Activated CD4-positive, alpha-beta T cell treated with anti-CD3 and anti-CD28 coated beads, Interleukin-2, amount 10 ng/mL, durations not matched to agents 24 days and 14 days (primary cell): ENCODE measurements at places on chromosomes 6 and 20. TPM values are rescaled to one million over a fixed set of nuclear protein-coding genes. Genes with fewer than 3 reads are reported as not detected.

Gene PGBD1
- 1.8 and 2.5 TPM in 2 replicates for total RNA-seq

Gene HSF2
- 15.3 and 16.1 TPM in 2 replicates for total RNA-seq

Gene TSBP1
- not detected in 2 replicates for total RNA-seq

- H3K27ac ChIP-seq, result no peak overlapping the region
- no peak for DNase-seq
- no peaks in the 10 kb centered on the region for H3K27me3 ChIP-seq
- peaks cover 10% of the 10 kb centered on the region for H3K36me3 ChIP-seq
- no peaks in the 10 kb centered on the region for H3K4me1 ChIP-seq
Measured at GRCh38 chr6:32163559-32164258, 686 bp upstream of the EGFL8 start.

GRCh38 chr6:137867685-137868509 is 838 bp downstream of the TNFAIP3 start:
- peak overlapping the region; percentile 86 for H3K27ac ChIP-seq
- no peaks in the 10 kb centered on the region for H3K27me3 ChIP-seq
- peak overlapping the region; percentile 87 for H3K4me3 ChIP-seq
- peak; percentile 89 for DNase-seq
- peaks cover 52% of the 10 kb centered on the region for H3K36me3 ChIP-seq

- no peak overlapping the region for H3K4me3 ChIP-seq
- peaks cover 2% of the 10 kb centered on the region for H3K4me1 ChIP-seq
- no peak for DNase-seq
- peaks cover 5% of the 10 kb centered on the region for H3K27me3 ChIP-seq
Measured at GRCh38 chr6:165880686-165881085, 217.6 kb upstream of the PDE10A start.

DNA sequence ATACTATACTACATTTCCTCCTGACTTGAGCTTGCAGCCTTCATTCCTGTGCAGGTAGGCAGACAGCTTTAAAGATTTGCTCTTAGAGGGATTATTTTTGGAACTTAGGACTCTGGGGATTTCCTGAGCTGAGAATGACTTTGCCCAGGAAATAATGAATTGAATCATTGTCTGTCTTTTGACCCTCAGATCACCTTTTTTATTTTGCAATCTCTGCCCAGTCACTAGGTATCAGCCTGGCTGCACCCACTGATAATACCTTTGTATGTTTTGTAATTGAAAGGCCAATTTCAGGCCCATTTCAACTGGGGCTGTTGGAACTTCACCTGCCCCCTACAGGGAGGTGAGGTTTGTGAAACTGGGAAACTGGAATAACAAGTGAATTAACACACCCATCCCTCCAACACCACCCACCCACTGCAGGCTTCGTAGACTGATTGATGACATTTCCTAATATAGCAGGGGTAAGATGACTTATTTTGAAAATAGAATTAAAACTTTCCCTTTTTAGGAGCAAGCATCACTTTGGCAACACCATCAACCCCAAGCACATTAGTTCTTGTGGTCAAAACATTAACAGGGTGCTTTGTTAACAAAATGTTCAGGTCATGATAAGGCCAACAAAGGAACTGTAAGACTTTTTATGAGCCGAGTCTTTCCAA is 157.1 kb upstream of the CENPW start:
- H3K36me3 ChIP-seq, result no peaks in the 10 kb centered on the region
- H3K4me1 ChIP-seq, result peaks cover 1% of the 10 kb centered on the region
- H3K27ac ChIP-seq, result no peak overlapping the region
- DNase-seq, result no peak
